NCI-H2081 (cell line): ENCODE measurements at places on chromosomes 6 and 20.

DNA sequence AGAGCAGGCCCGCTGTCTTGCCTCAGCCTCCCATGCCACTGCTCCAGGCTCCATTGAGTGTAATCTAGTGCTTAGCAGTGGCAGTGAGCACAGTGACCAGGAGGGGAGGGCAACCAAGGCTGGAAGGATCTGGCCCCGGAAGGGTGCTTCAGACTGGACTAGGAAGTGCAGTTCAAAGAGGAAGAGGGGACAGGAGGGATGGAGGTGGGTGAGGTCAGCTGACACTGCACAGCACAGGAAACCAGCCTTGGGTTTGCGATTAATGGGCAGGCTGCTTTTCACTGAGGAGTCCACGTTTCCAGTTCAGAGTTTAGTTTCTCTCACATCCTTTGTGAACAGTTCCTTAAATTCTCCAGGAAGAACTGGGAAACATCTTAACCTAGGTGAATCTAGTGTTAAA, 46.9 kb downstream of the CDS2 start:
- DNase-seq, result no peak

GRCh38 chr6:156585859-156586258, 191.3 kb upstream of the ARID1B start:
- DNase-seq, result no peak

DNA sequence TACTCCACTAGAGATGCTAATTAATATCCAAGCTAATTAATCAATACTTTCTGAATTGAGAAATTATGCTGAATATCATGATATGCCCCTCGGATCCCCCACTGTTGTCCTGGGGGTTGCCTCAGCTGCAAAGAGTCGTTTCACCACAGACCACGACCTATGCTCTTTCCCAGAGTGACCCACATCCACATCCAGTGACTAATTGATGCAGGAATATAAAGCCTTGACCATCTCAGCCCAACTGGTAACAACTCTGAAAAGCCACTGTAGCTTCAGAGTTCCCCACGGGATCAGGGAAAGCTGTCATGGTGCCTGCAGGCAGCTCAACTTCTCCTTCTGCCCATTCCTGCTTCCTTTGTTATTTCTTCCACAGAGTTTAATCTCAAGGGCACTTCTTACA, 116.9 kb downstream of the RWDD2A start:
- no peak for DNase-seq

- DNase-seq, result no peak
These were observed 15.8 kb upstream of the ADGRG6 start for GRCh38 chr6:142286088-142286409.

DNA sequence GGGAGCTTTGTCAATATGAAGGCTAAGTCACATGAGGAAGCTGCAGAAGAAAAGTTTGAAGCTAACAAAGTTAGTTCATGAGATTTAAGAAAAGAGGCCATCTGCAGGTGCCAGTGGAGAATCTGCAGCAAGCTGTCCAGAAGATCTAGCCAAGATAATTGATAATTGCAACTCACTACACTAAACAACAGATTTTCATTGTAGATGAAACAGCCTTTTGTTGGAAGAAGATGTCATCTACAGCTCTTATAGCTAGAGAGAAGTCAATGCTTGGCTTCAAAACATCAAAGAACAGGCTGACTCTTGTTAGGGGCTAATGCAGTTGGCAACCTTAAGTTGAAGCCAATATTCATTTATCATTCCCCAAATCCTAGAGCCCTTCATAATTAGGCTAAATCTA, 83.7 kb downstream of the RIN2 start:
- DNase-seq, result no peak

- no peak for DNase-seq
These were observed 62.6 kb downstream of the AK9 start for GRCh38 chr6:109628158-109629000.

DNA sequence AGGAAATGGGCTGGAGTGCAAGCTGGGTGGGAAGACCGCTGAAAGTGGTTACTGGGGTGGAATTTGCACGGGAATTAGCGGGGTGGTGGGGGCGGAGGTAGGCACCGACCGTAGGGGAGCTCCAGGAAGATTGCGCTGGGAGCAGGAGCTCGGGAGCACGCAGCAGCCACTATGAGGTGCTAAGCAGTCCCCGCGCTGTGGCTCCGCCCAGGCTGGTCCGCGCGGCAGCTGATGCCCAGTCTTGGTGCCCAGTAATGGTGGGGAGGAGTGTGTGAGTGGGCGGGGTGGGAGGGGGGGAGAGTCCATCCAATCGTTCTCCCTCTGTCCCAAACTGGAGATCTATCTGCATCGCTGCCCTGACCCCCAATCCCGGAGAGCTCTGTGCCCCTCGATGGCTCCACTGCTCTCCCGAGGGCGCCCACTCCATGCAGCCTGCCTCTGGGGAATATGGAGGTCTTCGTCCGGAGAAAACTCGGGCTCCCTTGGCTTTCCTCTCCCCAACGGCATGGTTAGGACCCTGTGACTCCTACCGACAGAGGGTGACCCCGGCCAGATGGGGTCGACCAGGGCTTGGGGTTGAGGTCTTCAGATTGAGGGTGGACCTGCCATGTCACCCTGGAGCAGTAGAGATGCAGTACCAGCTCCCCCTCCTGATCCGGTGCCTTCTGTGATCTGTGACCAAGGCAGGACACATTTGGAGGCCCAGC, 5.3 kb downstream of the TP53TG5 start:
- no peak for DNase-seq

DNA sequence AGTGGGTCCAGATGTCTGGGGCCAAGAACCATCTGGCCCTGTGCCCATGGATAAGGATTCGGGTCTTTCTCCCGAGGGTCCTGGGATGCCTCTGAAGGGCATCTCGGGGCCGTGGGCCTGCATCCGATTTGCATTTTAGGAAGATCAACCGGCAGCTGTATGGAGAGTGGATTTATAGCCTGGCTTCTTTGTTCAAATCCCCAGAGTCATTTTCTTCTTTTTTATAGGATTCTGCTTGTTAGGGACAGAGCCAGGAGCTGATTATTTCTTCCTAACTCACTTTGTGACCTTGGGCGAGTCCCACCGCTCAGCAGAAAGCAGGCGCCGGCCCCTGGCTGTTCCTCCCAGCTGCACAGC, 52.9 kb upstream of the APCDD1L start:
- no peak for DNase-seq

DNA sequence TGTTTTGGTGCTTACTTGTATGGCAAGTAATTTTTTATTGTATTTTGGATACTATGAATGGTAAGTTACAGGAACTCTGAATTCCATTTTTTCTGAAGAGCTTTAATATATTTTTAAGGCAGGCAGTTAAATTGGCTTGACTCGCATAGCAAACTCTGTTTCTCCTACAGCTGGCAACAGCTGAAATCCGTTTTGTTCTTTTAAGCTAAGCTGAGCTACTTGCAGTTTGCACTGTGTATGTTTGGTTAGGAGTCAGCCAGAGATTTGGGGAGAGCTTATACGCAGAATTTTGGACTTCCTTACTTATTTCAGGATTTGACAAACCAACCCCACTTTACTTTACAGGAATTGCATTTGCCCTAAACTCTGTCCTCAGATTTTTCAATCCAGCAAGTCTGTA, 179.1 kb downstream of the COL19A1 start:
- no peak for DNase-seq

GRCh38 chr20:58022711-58023110, 205.7 kb downstream of the ANKRD60 start:
- DNase-seq, result no peak

DNA sequence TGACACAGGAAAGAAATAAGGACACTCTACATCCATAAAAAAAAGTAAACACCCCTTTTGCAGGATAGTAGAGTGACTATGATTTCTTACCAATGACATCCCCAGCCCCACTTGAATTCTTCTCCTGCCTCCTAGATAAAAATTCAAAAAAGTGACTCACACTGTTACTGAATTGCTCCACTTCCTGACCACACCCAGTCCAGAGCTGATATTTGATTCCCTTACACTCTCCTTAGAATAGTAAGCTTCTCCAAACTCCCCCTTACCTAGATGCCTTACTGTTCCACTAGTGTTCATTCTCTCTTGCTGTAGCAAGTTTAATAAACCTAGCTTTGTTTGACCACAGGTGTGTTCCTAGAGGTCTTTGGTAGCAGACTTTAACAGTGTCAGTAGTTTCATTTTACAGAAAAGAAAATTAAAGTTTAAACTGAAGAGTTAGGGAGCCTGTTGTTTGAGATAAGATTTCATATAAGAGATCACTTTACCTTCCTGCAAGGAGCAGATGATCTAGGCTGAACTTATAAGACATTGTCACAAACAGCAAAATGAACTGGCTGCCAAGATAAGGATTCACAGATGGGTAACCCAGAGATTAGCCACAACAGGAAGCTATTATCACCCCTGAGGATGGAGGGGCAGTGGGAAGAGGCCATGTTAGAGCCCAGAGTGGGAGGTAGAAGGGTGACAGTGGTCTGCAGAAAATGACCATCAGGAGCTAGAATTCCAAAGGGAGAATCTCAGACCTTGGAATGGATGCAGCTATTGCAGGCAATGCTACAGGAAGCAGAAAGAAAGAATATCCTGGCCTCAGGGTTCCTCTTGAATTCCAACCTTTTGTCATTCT, 28.4 kb upstream of the BTN3A2 start:
- no peak for DNase-seq

DNA sequence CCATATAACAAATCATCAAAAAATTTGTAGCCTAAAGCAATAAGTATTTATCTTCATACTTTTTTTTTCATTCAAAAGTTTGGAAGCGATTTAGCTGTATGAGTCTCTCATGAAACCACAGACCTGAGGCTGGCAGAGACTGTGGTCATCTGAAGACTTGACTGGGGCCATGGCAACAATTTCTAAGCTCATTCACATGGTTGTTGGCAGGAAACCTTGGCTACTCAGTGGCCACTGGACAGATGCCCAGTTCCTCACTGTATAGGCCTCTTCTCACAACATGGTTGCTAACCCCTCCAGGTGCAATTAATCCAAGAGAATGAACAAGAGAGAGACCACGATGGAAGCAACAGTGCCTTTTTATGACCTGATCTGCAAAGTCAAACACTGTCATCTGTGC, 235.9 kb downstream of the BTBD3 start:
- DNase-seq, result peak; percentile 46

DNA sequence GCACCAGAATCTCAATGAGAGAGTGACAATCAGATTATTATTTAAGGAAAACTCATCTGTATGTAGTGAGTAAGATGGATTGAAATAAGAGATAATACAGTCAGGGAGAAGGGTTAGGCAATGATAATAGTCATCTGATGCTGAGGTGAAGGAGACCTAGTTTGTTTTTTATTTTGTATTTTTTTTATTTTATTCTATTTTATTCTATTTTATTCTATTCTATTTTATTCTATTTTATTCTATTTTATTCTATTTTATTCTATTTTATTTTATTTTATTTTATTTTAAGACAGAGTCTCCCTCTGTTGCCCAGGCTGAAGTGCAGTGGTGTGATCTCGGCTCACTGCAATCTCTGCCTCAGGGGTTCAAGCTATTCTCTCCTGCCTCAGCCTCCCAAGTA, 72.7 kb upstream of the RCAN2 start:
- DNase-seq, result no peak

DNA sequence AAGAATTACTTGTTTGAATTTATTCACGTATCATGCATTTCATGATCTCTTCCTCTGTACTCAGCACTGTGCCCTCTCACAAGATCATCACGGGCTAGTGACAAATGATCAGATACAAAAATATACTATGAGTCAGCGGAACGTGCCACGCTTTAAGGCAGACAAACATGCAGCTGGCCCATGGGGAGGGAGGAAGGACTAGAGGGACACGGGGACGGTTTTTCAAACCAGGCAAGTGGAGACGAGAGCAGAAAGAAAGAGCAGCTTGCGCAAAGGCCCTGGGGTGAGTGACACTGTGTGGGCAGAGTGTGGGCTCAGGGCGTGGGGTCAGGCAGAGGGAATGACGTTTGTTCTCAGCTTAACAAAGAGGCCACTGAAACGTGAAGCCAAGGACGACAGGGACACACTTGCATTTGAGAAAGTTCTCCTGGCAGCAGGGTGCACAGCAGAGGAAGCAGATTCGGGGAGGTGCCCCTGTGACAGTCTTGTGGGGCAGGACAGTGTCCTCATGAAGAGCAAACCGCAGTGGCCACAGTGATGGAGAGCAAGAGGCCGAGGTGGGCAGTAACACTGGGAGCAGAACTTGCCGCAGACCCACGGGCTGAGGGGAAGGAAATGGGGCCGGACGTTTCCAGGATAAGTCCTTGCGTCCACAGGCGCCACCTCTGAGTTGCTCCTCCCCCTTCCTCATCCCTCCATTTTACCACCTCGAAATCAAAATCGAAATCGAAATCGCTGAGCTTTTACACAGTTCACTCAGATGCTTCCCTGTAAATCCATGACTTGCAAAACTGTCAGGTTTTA, 6.9 kb upstream of the RPS6KA2 start:
- no peak for DNase-seq

- DNase-seq, result peak; percentile 38
These were observed 43.0 kb upstream of the TMEM200A start for GRCh38 chr6:130322673-130323268.
